ENCODE measurements at places on chromosomes 2 and 18. TPM values are rescaled to one million over a fixed set of nuclear protein-coding genes. Genes with fewer than 3 reads are reported as not detected.

IL1F10 gene
- not detected for polyA plus RNA-seq

C1D gene
- 23.5 TPM for polyA plus RNA-seq

CHN1 gene
- polyA plus RNA-seq, result 3.5 TPM

CLHC1 gene
- polyA plus RNA-seq, result 9.8 TPM

POU3F3 gene
- not detected for polyA plus RNA-seq

AOX1 gene
- polyA plus RNA-seq, result 18.9 TPM

PLCL1 gene
- not detected for polyA plus RNA-seq

OST4 gene
- 491 TPM for polyA plus RNA-seq

TDRD15 gene
- 0.12 TPM for polyA plus RNA-seq

CFAP53 gene
- 0.05 TPM for polyA plus RNA-seq

NDUFV2 gene
- 216 TPM for polyA plus RNA-seq

DNA sequence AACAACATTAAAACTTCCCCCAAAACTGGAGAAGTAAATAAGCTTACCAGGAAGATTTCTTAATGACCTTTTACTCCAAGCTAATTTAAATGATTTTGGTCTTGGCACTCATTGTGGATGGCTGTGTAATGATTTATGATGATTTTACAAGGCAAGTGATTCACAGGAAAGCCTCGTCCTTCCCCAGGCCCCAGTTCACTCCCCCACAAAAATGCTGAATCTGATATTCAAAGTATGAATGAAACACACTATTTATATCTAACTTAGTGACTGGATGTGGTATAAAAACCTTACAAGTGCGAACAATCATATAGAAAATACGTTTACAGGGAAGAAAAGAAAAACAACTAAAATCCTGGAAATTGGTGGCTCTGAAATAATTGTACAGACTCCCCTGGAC lies 49.8 kb downstream of the ZNF516 start:
- no peak for DNase-seq

- peak; percentile 17 for DNase-seq
These were observed 29.4 kb downstream of the ASAP2 start for GRCh38 chr2:9236045-9236344.

DNA sequence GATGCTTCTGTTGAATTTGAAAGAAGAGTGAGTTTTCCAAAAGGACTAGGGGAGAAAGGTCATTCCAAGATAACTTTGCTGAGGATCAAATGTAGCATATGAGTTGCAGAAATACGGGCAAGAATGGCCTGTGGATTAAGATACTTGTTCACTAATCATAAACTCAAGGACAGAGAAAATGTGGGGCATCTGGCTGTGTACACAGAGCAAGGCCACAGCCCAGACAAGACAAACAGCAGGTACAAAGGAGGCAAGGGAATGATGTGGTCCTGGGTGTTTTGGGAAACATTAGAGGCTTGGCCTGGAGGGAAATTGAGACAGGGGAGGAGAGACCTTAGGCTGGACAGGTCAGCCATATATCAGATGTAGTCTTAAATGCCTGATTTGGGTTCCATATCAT lies 254.8 kb downstream of the TTC32 start:
- peak; percentile 12 for DNase-seq

GRCh38 chr2:170118641-170119040 lies 59.3 kb upstream of the MYO3B start:
- no peak for DNase-seq

DNA sequence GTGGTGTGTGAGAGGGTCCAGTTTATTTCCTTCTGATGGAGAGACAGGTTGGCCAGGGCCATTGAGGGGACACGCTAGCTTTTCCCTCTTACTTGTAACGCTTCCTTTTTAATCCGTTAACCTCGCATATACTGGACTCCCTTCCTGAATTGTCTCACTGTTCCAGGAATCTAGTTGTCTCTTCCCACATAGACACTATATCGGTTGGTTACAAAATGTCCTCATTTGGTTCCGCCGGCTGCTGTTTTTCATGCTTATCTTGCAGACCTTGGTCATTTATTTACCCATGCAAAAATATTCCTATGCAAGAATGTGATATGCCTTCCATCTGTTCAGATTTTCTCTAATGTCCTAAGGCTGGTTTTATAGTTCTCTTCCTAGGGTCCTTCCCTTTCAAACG lies 35.0 kb downstream of the NEURL3 start:
- DNase-seq, result no peak

DNA sequence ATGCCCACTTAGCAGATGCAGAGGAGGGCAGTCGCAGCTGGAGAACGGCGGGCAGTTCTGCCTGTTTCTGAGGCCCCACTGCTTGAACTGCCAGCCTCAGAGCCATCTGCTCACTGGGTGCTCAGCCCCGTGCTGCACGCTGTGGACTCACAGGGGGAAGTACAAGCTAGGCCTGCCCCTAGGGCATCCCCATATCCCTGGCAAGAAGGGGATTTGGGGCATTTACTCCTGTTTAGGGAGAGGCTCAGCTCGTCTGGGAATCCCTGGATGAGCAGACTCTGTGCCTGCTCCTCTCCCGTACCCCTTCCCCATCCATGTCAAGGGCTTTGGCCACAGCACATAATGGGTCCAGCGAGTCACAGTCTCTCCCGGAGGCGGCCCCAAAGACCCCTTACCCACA lies 169.8 kb upstream of the PKDCC start:
- no peak for DNase-seq

- no peak for DNase-seq
These were observed 10.1 kb upstream of the AFTPH start for GRCh38 chr2:64514008-64514407.

DNA sequence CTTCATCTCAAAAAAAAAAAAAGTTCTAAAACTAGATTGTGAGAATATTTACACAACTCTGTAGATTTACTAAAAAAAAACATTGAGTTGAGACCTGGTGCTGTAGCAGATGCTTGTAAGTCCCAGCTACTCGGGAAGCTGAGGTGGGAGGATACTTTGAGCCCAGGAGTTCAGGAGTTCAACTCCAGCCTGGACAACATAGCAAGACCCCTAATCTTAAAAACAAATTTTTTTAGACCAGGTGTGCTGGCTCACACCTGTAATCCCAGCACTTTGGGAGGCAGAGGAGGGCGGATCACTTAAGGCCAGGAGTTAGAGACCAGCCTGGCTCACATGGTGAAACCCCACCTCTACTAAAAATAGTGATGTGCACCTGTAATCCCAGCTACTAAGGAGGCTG lies 108.9 kb downstream of the MEMO1 start:
- no peak for DNase-seq

- DNase-seq, result no peak
These were observed 82.0 kb upstream of the CCDC195 start for GRCh38 chr2:224798180-224798579.

GRCh38 chr18:79935098-79935480 lies 16.4 kb downstream of the SLC66A2 start:
- no peak for DNase-seq

- no peak for DNase-seq
These were observed 121.8 kb downstream of the SPHKAP start for GRCh38 chr2:228059735-228060134.

- DNase-seq, result no peak
These were observed 176.3 kb downstream of the TPGS2 start for GRCh38 chr18:36652503-36652902.

- no peak for DNase-seq
These were observed 13.1 kb upstream of the SNTG2 start for GRCh38 chr2:937530-937929.

- no peak for DNase-seq
These were observed 135.4 kb downstream of the LAMA3 start for GRCh38 chr18:23824669-23825068.

DNA sequence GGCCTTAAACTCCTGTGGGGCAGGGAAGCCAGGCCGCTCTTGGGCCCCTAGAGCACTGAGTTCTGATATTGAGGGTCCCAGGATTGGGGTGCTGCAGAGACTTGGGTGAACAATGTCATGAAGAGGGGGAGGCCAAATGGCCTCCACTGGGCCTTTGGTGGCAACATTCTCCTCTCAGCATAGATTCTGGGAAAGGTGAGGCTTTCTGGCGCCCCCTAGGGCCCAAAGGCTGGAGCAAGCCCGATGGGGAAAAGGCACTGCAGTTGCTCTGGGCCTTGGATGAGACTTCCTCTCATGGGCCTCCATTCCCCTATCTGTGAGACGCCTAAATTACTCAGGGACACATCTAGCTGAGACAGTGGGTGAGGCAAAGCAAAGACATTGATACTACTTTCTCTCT lies 84.8 kb downstream of the ACAA2 start:
- peak; percentile 35 for DNase-seq

GRCh38 chr2:216082805-216083204 lies 1.1 kb downstream of the TMEM169 start:
- peak; percentile 40 for DNase-seq

DNA sequence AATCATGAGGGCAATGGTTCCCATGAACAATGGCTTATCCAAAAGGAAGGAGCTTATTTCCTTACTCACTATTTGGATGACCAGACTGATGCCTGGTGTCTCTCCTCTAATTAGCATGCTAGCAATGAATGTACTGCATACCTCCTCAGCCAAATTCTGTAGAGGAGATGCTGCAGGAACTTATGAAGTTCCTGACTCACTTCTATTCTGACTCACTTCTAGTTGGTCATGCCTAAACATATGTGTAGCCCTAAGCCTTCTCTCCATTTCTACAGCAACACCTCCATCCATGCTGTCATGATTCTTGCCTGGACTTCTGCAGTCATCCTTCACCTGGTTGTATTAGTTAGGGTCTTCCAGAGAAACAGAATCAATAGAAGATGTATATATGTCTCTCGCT lies 59.9 kb upstream of the MRPS9 start:
- no peak for DNase-seq

DNA sequence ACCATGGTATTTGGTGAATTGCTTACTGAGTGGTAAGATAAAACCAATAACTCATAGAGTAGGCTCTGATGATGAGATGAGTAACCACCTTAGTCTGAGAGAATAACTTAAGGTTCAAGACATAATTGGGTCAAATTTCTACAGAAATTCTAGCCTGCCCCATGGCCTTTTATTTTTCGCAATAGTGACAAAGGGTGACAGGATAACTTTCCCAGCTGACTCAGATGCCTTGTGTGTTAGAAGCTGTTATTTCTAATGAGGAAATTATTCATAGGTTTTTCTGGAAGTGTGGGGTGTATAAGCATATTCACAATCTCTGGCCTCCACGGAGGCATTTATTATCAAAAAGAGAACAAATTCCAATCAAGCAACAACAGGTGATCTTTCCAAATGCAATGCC lies 159.0 kb downstream of the NUP35 start:
- no peak for DNase-seq

DNA sequence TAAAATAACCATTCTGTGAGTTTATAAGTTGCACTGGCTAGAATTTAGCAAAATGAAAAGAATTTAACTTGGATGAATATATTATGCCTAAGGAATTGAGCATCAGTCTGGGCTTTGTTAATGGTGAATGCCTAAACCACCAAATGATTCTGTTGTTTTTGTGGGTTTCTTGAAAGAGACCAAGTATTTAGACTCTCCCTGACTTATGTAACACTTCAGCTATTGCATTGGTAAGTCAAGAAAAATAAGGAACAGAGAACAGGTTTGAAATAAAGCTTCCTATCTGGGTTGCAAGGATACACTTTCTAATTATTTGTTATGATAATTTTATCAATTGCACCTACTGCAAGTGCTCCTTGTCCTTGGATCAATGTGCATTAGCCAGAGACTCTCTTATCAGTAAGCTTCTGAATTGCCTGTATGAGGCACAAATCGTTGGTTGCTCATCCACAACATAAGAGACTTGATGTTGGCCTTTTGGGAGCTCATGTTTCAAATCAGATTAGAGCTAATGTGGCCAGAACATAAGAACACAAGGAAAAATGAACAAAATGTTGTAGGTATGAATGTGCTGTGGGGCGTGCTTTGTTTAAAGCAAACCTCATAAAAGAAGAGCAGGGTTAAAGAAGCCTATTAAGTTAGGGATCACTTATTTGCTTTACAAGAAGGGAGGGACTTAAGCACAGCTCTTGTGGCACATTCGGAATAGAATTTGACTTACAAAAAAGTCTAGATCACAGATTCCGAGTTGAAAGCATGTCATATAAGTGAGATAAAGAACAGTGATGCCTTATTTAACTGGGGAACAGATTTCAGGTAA lies 37.2 kb downstream of the PRKCE start:
- no peak for DNase-seq

GRCh38 chr2:66874411-66874810 lies 439.5 kb downstream of the MEIS1 start:
- DNase-seq, result no peak

DNA sequence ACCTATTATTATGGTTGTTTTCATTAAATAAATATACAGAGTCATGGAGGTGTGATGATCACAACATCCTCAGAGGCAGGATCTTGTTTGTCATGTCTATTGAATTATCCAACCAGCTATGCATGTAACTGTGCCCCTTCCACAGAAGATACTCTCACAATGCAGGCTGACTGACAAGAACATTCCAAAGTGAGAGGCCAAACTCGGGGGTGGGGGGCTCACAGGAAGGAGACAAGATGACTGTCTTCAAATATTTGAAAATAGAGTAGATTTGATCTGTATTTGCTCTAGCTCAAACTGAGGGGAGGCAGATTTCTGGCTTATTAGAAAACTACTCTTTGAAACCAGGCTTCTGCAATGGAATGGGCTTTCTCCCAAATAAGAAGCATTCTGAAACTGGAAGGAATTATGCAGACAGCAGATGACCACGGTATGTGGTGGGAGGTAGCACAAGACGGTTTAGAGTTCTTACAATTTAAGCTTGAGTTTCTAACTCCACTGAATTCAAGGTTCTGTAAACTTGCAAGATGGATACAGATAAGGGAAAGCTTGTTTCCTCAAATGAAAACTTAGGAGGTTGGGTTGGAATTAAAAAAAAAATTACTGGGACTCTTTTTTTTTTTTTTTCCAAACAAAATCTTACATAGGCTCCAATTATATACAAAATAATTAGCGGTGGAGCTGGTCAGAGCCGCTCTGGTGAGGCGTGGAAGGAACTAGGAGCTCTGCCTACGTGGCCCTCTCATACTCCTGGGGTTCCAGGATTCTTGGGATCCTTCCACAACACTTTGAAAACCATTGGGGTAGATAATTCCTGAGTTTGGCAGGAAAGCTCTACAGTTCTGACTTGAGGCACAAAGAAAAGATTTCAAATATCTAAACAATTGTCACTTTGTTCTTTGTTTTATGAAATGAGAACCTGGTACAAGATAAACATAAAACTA lies 79.3 kb downstream of the PLA2R1 start:
- no peak for DNase-seq

DNA sequence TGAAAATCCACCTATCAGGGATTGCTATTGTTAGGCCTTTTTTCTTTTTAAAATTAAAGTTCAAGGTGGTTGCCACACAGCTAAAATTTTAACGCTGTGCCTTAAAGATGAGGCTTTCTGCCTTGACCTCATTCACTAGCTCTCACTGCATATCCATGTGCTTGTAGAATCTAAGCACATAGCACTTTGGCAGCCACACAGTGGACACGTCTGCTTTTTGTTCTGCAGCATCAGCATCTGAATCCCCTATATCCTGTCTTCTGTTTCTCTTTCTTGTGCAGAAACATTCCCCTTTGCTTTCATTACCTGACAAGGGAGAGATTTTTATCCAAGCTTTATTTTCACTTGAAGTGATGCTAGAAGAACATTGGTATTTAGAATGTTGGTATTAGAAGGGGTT lies 38.1 kb downstream of the RALB start:
- no peak for DNase-seq
